Stimulated activated CD4-positive, alpha-beta T cell treated with anti-CD3 and anti-CD28 coated beads, Interleukin-1b, Interleukin-23, amount 100 ng/mL, for 1 hour (primary cell): ENCODE measurements at places on chromosomes 6 and 20.

DNA sequence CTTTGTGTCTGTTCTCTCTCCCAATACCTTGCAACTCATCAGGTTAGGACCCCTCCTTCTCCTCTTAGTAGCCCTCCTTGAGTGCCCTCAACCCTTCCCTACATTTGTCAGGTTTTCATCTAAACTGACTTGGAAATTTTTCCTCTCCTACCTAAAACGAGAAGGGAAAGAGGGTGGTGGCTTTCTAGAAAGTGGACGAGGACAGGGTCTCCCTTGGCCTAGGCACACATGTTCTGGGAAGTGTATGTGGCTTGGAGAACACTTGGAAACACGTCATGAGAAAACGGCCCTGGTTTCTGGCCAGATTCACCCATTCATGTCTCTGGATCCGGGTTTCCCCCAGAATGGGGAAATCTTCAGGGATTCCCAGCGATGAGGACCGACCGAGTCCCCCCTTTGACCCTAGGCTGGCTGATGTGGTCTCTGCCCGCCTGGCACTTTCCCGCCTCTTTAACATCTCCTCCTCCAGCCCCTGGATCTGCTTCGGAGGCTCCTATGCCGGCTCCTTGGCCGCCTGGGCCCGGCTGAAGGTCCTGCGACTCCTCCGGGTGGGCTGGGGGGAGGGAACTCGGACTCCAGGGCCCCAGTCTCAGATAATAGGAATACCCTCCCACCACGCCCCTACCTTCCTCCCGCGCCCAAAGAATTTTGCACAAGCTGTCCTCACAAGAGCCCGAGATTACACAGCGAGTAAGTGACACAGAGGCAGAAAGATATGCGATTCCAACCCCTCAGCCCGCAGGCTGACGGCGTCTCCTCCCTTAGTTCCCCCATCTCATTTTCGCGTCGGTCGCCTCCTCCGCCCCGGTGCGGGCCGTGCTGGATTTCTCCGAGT lies 3.0 kb downstream of the PRSS16 start:
- no peak for DNase-seq

- no peak for DNase-seq
Observed at GRCh38 chr6:117928833-117929232, 21.8 kb downstream of the SLC35F1 start.

DNA sequence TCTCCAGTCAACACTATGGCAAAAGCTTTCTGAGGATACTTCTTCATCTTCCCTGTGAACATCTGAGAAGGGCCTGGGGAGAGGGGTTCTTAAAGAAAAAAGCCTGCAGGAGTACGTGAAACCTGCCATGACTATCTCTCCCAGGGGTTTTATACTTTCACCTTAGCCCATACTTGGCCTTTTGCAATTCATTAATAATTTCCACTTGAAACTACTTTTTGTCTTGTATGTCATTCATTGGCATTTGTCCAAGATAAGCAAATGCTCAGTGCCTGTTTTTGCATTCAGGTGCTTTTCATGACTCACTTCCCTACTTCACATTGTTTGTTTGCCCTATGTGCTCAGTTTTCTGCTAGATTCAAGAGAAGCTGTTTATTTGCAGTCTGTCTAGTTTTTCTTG lies 580.3 kb upstream of the GJE1 start:
- DNase-seq: no peak

GRCh38 chr6:150191809-150192208 lies 49.0 kb downstream of the PPP1R14C start:
- DNase-seq: no peak

- DNase-seq: no peak
Observed at GRCh38 chr20:40416274-40416673, 272.8 kb downstream of the MAFB start.

- no peak for DNase-seq
Observed at GRCh38 chr6:149202100-149202499, 115.4 kb upstream of the TAB2 start.
